ENCODE measurements at places on chromosomes 5 and 9.

- DNase-seq = no peak
Observed at GRCh38 chr9:134325096-134325812, 1.0 kb upstream of the RXRA start.

DNA sequence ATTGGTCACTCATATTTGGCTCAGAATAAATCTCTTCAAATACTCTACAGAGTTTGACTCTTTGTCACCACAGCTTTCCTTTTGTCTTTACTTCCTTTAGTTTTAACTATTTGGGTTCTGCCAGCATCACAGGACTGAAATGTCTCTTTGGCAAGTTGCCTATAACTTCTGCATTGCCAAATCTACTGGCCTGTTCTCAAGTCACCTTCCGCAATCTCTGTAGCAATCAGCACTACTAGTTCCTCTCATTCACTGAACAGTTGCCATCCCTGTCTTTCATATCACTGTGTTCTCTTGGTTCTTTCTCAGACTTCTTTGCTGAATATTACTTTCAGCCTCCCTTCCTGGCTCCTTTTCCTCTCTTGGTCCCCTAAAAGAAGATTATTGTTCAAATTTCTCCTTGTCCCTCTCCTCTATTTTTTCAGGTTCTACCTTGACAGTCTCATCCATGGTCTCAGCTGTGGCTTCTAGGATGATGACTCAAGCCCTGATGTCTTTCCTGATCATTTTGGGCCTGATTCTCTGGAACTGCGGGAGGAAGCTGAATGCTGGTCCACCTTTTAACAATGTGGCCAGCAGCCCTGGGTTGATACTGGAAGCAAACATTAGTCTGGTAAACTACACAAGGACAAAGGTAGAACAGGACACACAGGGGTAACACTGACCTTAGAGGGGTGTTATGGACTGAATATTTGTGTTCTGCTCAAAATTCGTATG lies 44.0 kb upstream of the LIFR start:
- no peak for DNase-seq

DNA sequence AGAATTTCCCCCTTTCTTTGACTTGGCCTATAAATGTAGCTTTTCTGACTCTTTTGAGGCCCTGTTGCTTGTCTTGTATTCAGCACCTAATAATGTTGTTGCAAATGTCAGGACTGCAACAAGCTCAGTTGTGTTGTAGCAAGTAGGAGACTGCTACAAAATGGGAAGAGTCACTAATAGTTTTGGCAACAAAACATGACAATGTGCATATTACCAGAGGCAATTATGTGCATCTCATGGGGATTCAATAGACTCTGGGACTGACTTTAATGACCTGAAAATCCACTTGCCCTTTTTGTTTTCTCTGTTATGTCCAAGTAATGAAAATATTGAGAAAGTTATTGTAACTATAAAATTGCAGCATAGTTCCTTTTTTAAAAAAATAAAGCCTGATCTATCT lies 368.4 kb downstream of the OSTF1 start:
- no peak for DNase-seq

- DNase-seq = no peak
Observed at GRCh38 chr5:56432321-56432720, 199.2 kb upstream of the ANKRD55 start.

DNA sequence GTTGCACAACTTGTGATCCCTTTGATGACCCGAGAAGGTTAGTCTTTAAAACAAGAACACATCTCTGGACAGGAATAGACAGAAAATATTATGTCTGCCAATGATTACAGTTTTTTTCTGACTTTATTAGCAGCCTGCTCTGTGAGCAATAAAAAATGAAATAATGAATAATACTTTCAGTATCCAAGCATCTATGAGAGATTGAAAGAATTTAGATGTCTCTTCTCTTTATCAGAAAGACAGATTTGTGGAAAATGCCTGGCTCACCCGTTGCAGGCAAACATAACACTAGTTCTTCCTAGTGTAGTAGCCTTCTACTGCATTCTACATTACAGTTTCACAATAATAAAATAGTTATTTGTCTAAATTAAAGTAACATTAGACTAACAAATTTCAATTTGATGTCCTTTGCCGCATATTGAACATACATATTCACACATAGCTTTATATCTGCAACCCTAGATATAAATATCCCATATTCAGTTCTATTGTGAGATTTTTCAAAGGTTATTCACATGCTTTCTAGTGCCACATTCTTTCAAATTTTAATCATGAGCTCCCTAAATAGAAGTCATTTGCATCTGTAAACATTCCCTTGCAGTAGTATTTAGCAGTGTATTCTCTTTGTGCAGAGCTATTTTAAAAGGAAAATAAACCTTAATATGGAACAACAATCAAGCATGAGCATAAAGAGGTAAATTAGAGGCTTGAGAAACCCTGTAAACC lies 267.3 kb downstream of the EFNA5 start:
- DNase-seq = no peak

DNA sequence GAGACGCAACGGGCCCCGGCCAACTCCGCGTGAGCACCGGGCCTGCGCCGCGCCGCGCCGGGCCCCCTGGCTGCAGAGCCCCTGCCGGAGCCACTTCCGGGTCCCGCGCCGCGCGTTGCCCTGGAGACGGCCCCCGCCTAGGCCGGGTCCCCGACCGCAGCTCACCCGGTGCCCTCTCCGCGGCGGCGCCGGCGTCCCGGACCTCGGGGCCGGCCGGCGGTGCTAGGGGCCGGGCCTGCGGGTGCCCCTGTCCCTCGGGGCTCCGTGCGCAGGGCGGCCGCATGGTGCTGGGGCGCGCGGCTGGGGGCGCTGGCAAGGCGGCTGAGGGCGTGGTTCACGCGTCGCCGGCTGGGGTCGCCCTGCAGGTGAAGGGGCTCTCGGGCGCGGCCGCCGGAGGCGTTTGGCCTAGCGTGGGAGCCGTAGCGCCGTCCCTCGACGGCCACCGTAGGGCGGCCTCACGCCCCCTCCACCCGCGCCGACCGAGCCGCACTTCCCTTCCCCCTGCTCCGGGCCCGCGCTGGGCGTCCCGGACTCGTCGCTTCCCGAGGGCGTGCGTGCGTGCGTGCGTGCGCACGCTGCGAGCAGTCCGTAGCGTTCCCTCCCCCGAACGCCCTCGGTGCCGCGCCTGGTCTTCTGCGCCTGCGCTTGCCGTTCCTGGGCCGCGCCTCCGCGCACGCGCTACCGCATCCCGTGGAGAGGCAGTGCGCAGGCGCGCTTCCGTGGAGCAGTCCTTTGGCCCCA lies at the start of gene TMEM250:
TMEM250 (minus strand) TSS at position 556 of the 741 bp plus-strand sequence. CDS start 1,975 bp downstream, outside the sequence.
- peak; percentile 93 for DNase-seq

DNA sequence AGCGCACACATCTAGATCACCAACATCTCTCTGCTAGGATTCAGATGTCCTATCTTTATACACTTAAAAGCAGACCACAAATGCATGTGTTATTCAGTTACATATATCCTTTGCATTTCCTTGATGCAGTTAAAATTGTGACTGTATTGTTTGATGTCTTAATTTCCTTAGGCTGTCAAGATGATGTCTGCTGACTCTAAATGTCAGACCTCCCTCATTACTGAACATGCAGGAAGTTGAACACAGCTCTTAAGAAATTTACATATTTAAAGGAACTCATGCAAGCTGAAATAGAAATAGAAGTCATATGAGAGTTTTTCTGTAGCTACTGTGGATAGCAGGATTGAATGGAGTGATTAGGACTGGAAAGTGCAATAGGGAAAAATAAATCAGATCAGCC lies 336.5 kb upstream of the SEMA6A start:
- no peak for DNase-seq

DNA sequence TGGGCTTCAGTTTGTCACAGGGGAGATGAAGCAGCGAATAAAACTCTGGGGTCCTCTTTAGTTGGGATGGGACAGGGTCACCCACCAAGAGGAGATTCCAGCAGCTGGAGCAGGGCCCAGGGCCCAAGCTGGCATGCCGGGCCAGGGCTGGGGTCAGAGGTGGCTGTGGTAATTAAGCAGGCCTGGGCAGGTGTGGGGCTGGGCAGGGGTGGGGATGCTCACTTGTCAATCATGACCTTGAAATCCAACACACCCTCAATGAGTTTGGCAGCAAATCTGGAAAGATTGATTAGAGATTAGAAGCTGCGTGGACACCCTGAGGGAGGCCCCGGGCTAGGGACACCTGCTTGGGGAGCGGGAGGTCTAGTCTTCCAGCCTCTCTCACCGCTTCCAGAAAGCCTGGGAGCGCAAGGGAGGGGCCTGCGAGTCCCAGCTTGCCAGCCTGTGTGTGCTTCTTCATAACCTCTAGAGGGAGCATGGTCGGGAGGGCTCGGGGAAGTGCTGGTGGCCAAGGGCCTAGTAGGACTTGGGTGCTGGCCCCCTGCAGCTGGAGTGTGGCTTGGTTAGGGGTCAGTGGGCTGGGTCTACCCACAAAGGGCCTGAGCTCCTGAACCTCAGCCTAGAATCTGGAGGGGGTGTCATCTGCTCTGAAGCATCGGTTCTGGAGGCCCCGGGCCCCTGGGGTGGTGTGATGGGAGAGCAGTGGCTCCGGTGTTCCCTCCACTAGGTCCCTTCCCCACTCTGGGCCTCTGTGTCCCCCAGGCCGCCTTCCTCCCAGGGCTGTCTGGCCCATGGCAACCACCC lies 7.6 kb downstream of the CRAT start:
- no peak for DNase-seq

GRCh38 chr5:126359884-126360283 lies 63.3 kb upstream of the GRAMD2B start:
- DNase-seq = no peak

- no peak for DNase-seq
Observed at GRCh38 chr5:62717301-62717933, 138.8 kb downstream of the LRRC70 start.

- no peak for DNase-seq
Observed at GRCh38 chr9:121286973-121287741, 19.2 kb downstream of the GSN start.

DNA sequence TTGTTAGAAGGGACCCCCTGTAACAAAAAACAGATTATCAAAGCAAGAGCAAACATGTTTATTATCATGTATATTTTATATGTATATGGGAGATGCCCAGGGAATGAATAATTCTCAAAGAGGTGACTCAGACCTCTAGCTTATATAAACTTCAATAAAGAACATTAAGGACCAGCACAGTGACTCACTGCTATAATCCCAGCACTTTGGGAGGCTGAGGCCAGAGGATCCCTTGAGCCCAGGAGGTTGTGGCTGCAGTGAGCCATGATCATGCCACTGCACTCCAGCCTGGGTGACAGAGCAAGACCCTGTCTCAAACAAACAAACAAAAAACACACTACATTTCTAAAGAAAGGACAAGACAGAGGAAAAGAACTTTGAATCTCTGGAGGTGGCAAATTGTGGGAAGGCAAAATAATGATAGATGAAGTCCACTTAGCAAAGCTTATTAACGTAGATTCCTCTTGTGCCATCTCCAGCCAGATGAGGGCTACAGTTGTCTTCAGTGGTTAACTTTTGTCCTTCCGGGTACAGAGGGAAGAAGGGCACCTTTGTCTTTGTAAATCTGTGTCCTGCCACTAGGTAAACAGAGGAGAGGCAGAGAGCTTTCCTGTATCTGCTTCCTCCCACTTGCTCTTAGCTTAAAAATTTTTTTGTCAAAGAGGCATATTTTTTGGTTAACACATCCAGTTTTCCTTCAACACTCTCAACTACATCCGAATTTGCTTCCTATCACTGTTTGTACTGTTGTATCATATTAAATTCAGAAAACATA lies 7.5 kb upstream of the RFK start:
- no peak for DNase-seq

- DNase-seq = no peak
Observed at GRCh38 chr5:33827018-33827707, 64.6 kb downstream of the ADAMTS12 start.

DNA sequence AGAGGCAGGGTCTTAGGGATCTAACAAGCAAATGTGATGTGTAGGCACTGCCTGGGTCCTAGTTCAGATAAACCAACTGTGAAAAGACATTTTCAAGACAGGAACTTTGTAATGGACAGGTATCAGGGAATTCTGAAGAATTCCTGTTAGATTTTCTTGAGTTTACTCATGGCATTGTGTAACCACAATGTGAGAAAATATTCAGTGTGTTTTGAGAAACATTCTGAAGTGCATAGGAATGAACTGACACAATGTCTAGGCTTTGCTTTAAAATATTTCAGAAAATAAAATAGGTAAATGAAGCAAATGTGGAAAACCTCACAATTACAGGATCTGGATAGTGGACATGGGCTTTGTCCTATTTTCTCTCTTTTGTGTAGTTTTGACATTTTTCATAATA lies 15.2 kb upstream of the AFAP1L1 start:
- no peak for DNase-seq

DNA sequence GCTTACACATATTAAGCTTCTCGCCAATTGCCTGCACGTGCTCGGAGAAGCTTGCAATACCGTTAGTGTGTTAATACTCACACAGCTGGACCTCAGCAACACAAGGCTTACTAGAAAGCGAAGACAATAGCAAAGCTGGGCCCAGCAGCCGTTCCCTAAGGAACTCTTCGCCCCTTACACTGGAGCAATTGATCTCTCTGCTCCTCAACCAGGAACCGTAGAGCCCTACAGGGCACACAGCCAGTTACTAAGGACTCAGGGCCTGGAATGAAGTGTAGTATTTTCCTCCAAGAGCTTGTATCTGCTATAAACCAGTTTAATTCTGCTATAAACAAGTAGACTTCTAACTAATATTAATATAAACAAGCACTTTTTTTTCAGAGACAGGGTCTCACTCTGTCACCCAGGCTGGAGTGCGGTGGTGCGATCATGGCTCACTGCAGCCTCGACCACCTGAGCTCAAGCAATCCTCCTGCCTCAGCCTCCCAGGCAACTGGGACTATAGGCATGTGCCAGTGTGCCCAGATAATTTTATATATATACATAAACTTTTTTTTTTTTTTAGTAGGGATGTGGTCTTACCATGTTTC lies 67.0 kb upstream of the SIMC1 start:
- DNase-seq = no peak

GRCh38 chr9:113509463-113509862 lies 45.9 kb downstream of the RGS3 start:
- no peak for DNase-seq

- DNase-seq = no peak
Observed at GRCh38 chr5:14167211-14167845, 24.2 kb downstream of the TRIO start.

DNA sequence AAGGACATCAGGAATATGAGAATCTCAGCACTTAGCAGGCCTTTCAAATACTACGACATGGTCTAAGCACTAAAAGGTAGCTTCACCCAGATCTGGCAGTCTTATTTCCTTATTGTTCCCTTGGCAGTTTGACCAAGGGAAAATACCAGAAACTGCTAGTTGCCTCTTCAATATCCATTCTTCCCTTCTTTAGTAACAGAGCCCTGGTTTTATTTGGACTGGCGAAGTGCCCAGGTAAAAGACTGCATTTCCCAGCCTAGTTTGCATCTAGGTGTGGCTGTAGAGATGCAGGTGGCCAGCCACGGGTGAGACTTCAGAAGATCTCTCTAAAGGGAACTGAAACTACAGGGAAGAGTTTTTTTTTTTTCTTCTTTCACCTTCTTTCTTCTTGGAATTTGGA lies 21.6 kb downstream of the DMRT2 start:
- DNase-seq = no peak

GRCh38 chr9:21452681-21453080 lies 12.4 kb downstream of the IFNA1 start:
- no peak for DNase-seq

GRCh38 chr5:77882670-77883257 lies 106.6 kb upstream of the TBCA start:
- no peak for DNase-seq

GRCh38 chr5:31551878-31552277 lies 19.8 kb downstream of the C5orf22 start:
- no peak for DNase-seq

- peak; percentile 29 for DNase-seq
Observed at GRCh38 chr9:94668928-94669729, 29.8 kb upstream of the FBP1 start.

Data from iPS DF 6.9 (cell line).